ENCODE measurements at places on chromosomes 12 and 14.
A peak's percentile ranks its signal among the peaks of the same experiment; 100 is the strongest.

- DNase-seq, result no peak
Measured at GRCh38 chr12:116545936-116546335, 13.2 kb upstream of the MAP1LC3B2 start.

- DNase-seq, result no peak
Measured at GRCh38 chr12:96194971-96195844, 1.0 kb downstream of the ELK3 start.

GRCh38 chr12:118611295-118611694 is 234.9 kb downstream of the SUDS3 start:
- DNase-seq, result peak; percentile 56

- peak; percentile 61 for DNase-seq
Measured at GRCh38 chr12:6062757-6063735, 61.4 kb downstream of the VWF start.

GRCh38 chr14:25884657-25885056 is 713.2 kb downstream of the NOVA1 start:
- no peak for DNase-seq

- no peak for DNase-seq
Measured at GRCh38 chr14:62692490-62693106, 352.7 kb downstream of the KCNH5 start.
